ENCODE measurements at places on chromosomes 3 and 15.

- no peak for DNase-seq
Measured at GRCh38 chr3:14452740-14453710, 50.6 kb downstream of the SLC6A6 start.

DNA sequence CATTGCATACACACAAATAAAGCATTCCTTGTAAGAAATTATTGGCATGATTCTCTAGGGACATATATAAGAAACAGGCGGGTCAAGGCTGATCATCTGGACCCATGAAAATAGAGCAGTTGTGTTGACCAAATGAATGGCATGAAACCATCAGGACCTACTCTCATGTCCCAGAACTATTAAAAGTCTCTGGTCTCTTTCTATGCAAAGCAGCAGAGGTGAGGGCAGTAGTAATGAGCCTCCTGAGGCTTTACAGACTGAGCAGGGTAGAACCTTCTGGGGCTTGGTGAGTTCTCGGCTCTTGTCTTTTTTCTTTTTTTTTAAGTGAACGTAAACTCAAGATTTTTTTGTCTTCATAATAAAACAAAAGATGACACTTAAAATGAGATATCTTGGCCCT, 9.3 kb downstream of the GLDN start:
- no peak for DNase-seq

- DNase-seq: no peak
Measured at GRCh38 chr3:32584660-32585059, 14.0 kb upstream of the DYNC1LI1 start.

DNA sequence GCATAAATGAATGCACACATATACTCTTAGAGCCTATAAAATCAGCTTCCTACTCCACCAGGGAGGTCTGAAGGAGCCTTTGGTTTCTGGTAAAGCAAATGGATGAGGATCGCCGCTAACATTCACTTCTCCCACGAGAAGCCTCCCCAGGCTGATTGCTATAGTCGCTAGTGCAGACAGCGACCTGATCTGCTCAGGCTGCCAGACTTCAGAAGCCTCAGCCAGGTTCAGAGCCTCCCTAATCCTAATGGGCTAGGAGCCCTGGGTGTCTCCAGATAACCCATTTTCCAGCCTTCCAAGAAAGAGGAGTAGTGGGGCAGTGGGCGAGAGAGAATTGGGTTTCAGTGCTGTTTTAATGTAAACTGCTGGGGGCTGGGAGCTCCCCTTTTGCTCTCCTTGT, 35.4 kb downstream of the TPM1 start:
- no peak for DNase-seq

- no peak for DNase-seq
Measured at GRCh38 chr3:192731233-192731632, 3.9 kb upstream of the FGF12 start.

- DNase-seq: no peak
Measured at GRCh38 chr3:37930495-37930894, 60.1 kb upstream of the VILL start.

GRCh38 chr3:106824856-106825255, 552.4 kb upstream of the CCDC54 start:
- DNase-seq: no peak

- DNase-seq: no peak
Measured at GRCh38 chr3:46539443-46540005, 26.6 kb downstream of the LRRC2 start.

DNA sequence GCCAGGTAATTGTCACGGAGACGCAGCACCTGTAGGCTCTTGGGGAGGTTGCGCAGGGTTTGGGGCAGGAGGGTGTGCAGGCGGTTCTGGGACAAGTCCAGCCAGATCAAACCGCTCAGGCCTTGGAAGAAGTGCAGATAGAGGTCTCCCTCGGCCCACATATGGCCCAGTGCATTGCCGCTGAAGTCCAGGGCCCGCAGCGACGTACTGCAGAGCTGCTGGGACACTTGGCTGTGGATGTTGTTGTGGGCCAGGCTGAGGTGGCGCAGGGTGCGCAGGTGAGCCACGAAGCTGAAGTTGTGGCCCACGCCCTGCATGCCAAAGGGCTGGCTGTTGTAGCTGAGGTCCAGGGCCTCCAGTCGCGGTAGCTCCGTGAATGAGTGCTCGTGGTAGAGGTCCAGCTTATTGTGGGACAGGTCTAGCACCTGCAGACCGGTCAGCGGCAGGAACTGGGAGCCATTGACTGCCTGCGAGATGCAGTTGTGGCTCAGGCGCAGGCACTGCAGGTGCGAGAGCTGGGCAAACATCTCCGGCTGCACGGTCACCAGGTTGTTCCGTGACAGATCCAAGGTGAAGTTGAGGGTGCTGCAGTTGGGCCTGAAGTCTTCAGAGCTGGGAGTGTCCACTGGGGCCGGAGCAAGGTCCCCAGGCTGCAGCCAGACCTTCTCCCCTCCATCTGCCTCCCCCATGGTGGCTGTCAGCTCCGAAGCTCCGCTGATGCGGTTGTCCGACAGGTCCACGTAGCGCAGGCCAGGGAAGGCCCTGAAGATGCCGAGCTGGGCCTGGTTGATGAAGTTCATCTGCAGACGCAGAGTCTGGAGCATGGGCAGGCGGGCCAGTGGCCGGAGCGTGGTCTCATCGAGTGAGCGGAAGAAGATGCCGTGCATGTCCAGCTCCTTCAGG, 2.9 kb downstream of the TLR9 start:
- no peak for DNase-seq

GRCh38 chr3:12439161-12439940, 44.9 kb upstream of the TSEN2 start:
- DNase-seq: no peak

DNA sequence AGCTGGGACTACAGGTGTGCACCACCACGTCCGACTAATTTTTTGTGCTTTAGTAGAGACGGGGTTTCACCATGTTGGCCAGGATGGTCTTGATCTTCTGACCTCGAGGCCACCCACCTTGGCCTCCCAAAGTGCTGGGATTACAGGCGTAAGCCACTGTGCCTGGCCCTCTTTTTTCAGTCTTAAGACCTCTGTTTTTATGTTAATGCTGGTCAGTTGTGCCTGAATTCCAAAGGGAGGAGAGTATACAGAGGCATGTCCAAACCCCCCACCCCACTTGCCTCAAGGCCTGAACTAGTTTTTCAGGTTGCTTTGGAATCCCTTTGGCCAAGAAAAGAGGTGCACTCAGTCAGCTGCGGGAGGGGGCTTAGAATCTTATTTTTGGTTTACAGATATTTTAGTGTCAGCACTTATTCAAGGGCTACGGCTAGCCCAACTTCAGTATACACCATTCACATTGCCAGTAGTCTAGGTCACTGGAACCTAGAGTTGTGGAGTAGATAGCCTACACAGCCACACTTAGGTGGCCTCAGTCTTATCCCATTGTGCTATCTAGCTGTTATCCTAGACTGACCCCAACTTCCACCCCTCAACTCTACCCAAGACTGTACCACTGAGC, 128.0 kb upstream of the TPM1 start:
- DNase-seq: no peak

DNA sequence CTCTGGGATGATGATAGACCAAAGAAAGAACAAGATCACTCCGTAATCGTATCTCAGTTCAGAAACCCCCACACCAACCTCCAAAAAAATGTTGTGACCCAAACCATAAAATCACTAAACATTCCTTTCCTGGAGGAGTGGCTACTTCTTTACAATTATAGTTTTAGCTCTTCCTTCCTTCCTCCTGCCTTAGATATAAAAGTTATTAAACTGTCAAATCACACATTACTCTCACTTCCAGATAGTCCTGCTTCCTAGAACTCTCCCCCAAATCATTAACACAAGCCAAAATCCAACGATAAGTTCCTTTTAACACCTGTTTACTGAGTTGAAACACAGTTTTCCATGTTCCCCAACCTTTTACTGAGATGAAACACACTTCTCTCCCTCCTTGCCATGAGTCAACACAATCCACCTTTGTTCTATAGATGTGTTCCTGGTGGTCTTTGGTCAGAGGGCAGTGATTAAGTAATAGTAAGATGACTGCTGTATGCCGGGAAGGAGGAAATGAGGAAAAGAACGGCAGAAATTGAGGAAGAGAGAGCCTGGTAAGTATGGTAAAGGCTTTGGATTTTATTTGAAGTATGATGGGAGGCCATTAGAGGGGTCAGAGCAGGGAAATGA, 8.3 kb upstream of the CRYGS start:
- no peak for DNase-seq

- no peak for DNase-seq
Measured at GRCh38 chr3:111761309-111761795, 97.7 kb upstream of the PHLDB2 start.

- DNase-seq: no peak
Measured at GRCh38 chr3:42175386-42176240, 84.5 kb downstream of the TRAK1 start.

DNA sequence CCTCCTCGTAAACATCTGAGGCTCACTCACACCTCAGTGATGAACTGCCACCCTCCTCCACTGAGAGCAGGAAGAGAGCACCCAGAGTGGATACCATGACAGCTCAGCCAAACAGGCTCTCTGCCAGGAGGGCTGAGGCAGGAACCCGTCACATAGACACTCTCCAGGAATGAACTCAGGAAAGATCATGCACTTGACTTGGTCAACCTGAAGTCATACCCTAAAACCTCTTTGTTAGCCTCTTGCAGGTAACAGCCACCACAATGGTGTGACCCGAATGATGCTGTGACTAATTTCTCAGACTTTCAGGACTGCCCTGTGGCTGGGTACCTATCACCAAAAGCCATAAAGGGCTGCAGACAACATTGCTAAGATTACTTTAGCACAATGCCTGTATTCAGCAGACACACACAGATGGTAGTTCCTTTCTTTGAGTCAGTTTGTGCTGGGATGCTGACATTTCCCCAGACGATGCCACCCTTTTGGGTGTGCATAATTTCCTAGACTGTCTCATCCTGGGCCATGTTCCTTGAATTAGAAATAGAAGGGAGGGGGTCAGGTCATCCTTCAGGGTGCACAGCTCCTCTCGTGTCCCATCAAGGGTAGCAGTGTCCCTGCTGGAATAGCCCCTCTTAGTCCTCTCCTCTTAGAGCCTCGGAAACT, 30.3 kb downstream of the CX3CR1 start:
- DNase-seq: no peak

- no peak for DNase-seq
Measured at GRCh38 chr15:52717481-52717880, 38.3 kb upstream of the ATOSA start.

- DNase-seq: no peak
Measured at GRCh38 chr3:65936908-65937638, 101.6 kb downstream of the MAGI1 start.

GRCh38 chr3:8752832-8753231, 16.6 kb downstream of the OXTR start:
- no peak for DNase-seq

DNA sequence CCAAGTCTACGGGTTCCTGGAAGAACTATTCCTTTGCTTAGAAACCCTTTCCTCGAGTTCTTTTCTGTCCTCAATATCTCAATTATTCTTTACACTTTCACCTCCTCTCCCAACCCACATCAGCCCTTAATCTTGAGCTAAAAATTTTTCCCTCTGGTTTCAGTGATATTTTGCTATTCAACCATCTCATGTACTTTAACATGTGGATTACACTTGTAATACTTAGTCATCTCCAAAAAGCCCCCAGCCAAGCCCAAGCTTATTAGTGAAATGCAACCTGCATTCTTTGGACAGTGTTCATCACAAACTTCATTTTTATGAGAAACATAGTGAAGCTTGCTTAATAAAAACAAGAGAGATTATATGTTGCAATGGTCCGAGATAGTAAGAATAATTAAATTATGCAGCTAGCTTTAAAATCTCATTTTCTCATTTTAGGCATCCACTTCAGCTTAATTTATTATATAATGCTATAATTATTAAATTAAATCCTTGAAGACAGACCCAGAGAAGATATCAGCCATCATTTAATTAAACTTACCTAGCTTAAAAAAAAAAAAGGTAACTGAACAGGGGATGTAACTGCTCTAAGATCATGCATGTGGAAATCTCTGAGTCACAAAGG, 534.5 kb upstream of the TBL1XR1 start:
- no peak for DNase-seq

DNA sequence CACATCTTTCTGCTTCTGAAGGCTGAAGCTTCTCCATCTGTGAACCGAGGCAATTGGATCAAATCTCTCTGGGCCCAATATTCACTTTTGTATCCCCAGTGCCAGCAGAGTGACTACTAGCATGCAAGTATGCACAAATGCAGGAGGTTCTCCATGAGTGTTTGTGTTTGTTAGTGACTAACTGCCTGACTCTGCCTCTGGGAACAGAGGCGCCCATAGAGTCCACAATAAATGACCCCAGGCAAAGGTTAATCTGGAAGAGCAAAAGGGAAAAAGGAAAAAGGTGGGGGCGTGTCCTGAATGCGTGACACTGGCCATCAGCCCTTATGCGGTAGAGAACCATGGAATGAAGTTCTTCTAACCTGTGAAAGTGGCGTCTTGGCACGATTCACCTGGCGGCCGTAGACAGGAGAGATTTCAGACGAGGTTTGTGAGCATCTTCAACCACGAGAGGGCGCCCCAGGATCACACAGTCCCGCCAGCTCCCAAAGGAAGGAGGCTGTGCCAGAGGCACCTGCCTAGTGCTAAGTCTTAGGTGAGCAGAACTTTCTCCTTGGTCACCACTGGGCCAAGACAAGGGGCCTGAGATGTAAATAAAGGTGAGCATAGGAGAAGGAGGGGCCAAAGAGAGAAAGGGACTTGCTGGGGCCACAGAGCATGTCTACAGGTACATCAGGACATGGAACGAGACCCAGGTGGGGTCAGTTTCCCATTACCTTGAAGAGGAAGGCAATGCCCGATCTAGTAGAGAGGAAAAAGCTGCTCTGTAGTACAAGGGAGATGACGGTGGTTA, 44.2 kb downstream of the RBPMS2 start:
- peak; percentile 60 for DNase-seq

GRCh38 chr15:83444936-83445335, 2.2 kb upstream of the SH3GL3 start:
- no peak for DNase-seq
